ENCODE measurements at places on chromosomes 2 and 18. TPM values are rescaled to one million over a fixed set of nuclear protein-coding genes. Genes with fewer than 3 reads are reported as not detected.

DNA sequence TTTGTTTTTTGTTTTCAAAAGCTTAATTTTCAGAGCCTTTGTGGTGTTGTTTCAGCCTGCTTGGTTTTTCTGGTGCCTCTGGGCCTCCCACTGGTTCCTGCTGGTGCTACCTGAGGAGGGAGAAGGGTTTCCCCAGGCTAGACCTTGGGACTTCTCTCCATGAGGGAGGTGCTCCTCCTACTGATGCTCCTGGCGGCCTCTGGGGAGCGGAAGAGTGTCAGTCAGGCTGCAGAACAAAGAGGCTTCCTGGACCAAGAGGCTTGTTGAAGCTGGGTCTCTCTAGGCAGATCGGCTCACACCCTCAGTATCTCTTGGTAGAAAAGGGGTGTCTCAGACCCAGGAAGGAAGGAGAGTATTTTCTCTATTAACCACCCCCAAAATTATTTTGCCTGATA lies 32.2 kb downstream of the RFX8 start:
- H3K36me3 ChIP-seq: no peaks in the 10 kb centered on the region
- DNase-seq: no peak
- no peaks in the 10 kb centered on the region for H3K27me3 ChIP-seq
- H3K4me3 ChIP-seq: no peak overlapping the region

Gene UGT1A3
- total RNA-seq: not detected

DNA sequence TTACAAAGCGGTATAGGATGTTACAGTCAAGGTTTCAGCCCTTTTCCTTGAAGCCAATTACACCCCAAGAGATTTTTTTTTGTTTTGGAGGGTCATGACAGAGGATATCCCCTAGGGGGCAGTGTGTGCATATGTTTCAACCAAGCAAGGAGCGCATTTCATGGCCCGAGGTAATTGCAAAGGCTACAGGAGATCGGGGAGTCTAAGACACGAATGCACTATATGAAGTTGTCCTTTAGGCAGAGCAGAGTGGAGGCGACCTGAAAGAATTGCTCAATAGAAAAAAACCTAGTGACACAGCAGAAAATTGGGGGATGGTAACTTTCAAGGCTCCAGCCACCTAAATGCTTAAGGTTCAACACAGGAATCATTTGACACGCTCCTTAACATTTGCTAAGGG lies 219.8 kb upstream of the PARD3B start:
- DNase-seq: no peak
- no peaks in the 10 kb centered on the region for H3K36me3 ChIP-seq
- no peak overlapping the region for H3K27ac ChIP-seq
- no peaks in the 10 kb centered on the region for H3K27me3 ChIP-seq
- H3K4me1 ChIP-seq: peaks cover 6% of the 10 kb centered on the region
- H3K4me3 ChIP-seq: no peak overlapping the region

DNA sequence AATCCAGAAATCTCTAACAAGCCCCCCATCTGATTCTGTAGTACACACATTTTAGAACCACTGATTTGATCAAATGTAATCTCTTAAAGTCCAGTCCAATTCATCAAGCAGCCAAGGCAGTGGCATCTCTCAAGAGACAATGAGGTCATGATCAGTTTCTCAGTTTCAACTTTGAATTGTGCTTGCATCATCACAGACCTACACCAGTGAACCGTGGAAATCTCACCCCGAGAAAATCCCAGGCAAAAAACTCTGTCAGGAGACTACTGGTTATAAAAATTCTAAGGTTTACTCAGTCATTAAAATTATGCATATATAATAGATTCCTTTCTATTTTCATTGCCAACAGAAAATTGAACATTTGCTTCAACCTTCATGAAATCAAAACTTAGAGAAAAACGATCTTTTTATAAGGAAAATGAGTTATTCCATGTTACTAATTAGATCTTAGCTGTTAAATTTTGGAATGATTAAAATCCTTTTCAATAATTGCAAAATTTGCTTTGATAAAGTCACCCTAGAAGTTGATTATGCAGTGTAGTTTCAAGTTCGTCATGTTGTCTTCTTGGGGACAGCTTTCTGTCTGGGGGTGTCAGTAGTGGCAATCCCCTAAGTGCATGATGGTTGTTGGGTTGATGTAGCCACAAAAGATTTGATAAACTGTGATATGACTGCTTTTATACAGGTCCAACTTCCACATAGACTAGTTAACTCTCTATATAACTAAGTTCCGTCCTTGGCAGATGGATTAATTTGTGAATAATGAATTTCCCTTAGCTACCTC lies 235.0 kb downstream of the CAMKMT start:
- no peak overlapping the region for H3K4me3 ChIP-seq
- no peak overlapping the region for H3K27ac ChIP-seq
- H3K27me3 ChIP-seq: no peaks in the 10 kb centered on the region
- DNase-seq: no peak

DNA sequence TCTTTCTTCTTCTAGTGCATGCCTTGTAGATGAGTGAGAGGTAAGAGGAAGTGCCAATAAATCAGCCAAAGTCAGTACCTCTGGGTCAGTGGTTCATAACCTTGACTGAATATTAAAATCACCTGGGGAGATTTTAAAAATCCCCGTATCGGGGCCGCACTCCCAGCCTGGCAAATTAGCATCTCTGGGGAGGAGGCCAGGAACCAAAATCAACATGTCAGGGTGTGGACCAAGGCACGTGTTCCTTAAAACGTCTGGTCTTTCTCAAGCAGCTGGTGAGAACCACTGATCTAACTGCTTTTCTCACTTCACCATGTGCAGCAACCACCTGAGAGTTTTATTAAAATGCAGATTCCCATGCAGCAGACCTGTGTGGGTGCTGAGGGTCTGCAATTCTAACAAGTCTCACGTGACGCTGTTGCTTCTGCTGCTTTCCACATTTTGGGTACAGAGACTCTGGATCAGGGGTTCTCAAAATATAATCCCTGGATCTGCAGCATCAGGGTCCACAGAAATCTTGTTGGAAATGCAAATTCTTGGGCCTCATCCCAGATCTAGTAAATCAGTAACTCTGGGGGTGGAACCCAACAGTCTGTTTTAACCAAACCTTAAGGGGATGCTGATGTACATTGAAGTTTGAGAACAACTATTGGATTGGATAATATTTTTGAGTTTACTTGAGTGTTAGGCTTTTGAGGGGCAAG lies 49.5 kb downstream of the CHST9 start:
- no peaks in the 10 kb centered on the region for H3K27me3 ChIP-seq
- H3K4me1 ChIP-seq: no peaks in the 10 kb centered on the region
- no peak overlapping the region for H3K27ac ChIP-seq

- no peaks in the 10 kb centered on the region for H3K4me1 ChIP-seq
- DNase-seq: no peak
- no peaks in the 10 kb centered on the region for H3K36me3 ChIP-seq
- H3K4me3 ChIP-seq: no peak overlapping the region
- H3K27ac ChIP-seq: no peak overlapping the region
Measured at GRCh38 chr2:235842941-235843340, 325.2 kb downstream of the GBX2 start.

- H3K36me3 ChIP-seq: peaks cover 5% of the 10 kb centered on the region
- H3K4me1 ChIP-seq: no peaks in the 10 kb centered on the region
- H3K4me3 ChIP-seq: no peak overlapping the region
- no peaks in the 10 kb centered on the region for H3K27me3 ChIP-seq
- no peak overlapping the region for H3K27ac ChIP-seq
Measured at GRCh38 chr2:171778515-171778914, 91.2 kb downstream of the DYNC1I2 start.

Data from vagina (tissue), 2 donors.